ENCODE measurements at places on chromosomes 2 and 18.

DNA sequence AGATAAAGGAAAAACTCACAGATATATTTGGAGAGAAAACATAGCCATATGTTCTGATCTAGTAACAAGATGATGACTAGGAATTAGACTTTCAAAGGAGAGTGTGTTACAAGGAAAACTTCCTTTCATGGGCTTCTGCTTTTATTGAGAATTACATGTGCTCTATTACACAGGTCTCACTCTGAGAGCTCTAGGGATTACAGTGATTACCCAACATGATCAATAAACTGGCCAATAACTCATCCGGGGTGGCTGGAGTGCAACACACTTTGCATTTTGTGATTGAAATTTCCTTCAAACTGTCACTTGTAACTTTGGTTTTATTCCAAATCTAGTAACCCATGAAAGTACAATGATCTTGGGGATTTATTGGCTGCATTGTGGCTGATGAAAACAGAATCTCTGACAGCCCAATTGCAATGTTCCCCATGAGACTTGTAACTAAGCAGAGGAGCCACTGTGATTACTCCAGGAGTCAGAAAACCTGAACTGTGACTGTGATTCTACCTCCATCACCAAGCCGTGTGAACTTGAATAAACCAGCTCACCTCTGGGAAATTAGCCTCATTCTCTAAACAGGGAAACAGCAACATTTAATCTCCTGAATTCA, 40.2 kb upstream of the LRRC30 start:
- no peak for DNase-seq

- no peak for DNase-seq
These were observed 43.5 kb downstream of the CYP27C1 start for GRCh38 chr2:127176371-127177311.

- no peak for DNase-seq
These were observed 38.3 kb upstream of the RMDN2 start for GRCh38 chr2:37886745-37887144.

DNA sequence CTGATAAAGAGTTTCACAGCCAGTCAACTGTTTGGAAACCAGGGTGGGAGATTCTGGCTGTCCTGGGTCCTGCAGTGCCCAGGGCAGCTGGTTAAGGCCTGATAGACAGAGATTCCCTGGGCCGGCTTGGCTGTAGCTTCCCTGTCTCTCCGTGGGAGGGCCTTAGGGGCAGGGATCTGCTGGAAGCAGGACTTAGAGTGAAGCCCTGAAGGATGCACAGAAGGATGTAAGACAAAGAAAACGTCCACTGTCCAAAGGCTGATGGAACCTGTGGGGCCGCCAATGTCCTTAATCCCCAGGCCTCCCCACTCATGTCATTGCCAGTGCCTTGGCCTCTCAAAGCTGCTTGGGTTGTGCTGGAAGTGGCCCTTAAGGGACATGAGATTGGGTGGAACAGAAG, 33.0 kb downstream of the MROH2A start:
- no peak for DNase-seq

- no peak for DNase-seq
These were observed 116.8 kb upstream of the SPRED2 start for GRCh38 chr2:65549257-65549627.

DNA sequence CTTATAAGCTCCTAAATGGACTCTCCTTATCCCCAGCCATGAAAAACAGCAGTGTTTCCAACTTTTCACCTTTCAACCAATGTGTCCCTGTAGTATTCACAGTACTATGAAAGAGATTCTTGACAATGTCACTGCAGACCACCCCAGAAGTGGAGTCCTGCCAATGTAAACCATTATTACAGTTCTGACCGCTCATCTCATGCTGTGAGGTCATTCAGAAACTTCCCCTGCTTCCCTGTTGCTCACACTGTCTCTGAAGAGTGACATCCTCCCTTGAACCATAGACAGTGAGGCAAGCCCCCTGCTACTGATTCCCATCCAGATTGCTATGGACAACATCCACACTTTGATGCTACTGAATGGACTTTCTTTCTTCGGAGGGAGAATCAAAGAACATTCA, 1523.7 kb upstream of the ACVR2A start:
- no peak for DNase-seq

DNA sequence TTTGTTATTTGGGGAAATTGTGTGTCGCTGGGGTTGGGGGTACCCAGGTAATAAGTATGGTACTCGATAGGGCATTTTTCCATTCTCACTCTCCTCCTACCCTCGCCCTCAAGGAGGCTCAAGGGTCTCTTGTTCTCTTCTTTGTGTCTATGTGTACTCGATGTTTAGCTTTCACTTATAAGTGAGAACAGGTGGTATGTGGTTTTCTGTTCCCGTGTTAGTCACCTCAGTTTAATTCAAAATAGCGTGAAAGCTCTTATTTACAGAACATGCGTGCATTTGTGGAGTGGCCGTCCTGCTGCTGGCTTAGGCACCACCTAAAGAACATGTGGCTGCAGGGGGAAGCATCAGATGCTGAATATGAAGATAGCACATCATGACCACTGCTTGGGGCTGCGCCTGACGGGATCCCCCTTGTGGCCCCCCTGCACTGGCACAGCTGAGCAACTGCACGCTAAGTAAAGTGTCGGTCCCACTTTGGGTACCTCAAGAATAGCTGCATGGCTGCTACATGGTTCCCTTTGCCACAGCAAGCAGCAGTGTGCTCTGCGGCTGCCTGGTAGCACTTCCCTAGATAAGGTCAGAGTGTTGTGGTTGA, 569.0 kb downstream of the DCDC2C start:
- DNase-seq: no peak

DNA sequence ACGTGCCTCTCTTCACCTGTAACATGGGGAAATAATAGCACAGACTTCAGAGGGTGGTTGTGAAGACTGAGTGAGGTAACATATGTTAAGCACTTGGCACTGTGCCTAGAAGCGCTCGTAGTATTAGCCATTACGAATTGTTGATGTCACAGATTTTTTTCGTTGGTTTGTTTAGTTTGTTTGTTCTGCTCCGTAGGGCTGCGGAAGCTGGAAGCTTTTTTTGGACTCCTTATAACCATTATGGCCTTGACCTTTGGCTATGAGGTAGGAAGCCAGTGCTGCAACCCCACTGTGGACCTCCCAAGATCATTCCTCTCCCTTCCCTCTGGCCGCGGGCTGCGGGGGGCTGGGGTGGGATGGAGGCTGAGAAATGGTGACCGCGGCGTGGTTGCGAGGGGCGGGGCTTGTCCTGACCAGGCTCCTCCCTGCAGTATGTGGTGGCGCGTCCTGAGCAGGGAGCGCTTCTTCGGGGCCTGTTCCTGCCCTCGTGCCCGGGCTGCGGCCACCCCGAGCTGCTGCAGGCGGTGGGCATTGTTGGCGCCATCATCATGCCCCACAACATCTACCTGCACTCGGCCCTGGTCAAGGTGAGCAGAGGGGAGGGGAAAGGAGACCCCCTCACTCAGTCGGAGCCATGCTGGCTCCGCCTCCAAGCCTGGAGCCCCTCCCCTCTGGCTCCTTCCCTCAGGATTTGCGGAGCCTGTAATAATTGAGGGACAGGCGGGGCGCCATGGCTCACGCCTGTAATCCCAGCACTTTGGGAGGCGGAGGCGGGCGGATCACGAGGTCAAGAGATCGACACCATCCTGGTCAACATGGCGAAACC, 5.5 kb downstream of the SLC11A1 start:
- DNase-seq: no peak

DNA sequence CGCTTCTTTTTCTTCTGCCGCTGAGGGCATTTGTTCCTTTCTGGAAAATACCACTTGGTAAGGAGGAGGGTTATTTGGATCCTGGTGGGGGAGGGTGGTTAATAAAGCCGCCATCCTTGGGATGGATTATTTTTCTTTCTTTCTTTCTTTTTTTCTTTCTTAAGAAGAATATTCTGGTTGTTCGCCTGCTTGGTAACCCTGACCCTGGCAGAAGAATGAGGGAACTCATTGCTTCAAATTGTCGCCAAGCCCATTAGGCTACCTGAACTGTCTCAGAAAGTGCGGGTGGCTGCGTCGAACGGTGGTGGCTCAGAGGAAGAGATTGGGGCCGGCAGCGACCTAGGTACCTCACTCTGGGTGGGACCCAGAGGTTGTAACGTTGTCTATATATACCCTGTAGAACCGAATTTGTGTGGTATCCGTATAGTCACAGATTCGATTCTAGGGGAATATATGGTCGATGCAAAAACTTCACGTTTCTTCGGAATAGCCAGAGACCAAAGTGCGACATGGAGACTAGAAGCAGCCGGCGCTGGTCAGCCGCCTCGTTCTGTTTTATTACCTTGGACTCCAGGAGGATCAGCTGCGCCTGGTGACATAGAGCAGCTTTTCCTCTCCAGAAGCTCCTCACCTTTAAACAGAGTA, 1.3 kb upstream of the HOXD4 start:
- DNase-seq: no peak

GRCh38 chr2:226649871-226650660, 149.6 kb downstream of the IRS1 start:
- DNase-seq: no peak

DNA sequence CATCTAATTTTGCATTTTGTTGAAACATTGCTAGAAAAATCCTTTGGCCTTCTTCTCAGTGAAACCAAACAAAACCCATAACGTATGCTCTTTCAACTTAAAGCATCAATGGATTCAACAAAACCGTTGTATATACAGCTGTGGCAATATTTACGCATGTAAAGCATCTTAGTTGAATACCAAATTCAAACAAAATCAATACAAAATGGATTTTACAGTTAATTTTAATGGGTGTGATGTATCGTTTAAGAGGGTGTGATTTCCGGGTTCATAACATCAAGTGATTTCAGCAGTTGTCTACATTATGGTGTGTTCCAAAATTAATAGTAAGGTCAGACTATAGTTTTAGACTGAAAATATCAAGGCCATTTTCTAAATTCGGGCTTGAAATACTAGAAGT, 198.2 kb downstream of the TGIF1 start:
- no peak for DNase-seq

DNA sequence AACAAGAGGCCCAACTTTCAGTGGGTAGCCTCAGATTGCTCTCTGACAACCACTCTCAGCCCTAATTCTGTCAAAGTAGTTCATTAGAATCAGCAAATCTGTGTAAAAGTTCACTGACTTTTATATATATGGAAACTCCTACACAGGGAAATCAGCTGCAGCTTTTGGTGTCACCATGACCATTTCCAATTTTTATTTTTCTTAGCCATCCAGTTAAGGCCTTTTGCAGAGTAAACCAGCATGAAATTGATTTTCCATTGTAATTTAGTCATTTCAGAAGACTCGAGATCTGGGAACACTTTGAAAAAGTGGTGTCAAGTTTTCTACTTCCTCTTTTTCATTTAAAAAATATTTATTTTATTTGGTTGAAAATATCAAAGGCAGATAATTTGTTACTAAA, 263.2 kb downstream of the TMEM182 start:
- no peak for DNase-seq

DNA sequence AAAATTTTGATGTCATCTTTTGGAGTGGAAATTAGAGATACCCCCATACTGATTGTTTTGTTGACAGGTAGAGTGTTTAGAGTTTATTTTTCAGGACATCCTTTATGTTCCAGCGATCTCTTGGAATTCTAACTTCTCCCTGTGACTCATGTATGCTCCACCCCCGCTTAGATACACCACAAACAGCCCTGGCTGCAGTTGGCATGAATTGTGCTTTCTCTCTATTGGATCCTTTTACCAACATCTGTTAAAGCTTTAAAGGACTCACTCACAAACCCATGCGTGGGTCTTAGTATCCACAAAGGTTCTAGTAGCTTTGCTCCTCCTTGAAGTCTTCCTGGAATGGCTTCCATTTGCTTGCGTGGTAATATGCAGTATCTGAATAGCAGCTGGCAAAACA, 409.5 kb upstream of the POU3F3 start:
- no peak for DNase-seq

DNA sequence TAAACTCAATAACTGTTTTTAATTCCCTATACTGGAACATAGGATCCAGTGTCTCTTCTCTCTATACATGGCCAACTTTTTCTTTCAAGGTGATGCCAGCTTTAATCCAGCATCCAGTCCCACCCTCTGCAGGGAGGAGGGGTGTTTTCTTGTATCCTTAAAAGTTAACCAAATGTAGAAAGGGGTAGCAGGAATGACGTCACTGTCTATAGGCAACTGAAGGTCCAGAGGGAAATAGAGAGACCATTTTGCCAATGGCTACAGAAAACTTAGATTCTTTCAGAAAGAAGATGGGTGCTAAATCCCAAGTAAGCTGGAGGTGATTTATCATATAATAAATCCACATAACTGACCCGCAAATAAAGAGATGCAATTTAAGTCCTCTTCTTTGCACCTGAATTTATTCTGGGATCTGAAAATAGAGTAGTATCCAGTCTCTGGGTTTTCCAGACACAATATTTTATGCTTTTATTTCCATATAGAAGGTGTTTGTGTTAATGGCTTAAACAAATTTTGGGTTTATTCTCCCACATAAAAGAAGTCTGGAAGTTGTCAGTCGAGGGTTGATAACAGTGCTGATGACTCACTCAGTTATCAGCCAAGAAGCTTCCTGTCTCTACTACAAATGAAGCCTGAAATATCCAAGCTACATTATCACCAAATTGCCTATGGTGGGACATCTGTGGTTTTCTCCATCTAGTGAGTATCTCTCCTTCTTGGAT, 5.7 kb upstream of the DNER start:
- DNase-seq: no peak

DNA sequence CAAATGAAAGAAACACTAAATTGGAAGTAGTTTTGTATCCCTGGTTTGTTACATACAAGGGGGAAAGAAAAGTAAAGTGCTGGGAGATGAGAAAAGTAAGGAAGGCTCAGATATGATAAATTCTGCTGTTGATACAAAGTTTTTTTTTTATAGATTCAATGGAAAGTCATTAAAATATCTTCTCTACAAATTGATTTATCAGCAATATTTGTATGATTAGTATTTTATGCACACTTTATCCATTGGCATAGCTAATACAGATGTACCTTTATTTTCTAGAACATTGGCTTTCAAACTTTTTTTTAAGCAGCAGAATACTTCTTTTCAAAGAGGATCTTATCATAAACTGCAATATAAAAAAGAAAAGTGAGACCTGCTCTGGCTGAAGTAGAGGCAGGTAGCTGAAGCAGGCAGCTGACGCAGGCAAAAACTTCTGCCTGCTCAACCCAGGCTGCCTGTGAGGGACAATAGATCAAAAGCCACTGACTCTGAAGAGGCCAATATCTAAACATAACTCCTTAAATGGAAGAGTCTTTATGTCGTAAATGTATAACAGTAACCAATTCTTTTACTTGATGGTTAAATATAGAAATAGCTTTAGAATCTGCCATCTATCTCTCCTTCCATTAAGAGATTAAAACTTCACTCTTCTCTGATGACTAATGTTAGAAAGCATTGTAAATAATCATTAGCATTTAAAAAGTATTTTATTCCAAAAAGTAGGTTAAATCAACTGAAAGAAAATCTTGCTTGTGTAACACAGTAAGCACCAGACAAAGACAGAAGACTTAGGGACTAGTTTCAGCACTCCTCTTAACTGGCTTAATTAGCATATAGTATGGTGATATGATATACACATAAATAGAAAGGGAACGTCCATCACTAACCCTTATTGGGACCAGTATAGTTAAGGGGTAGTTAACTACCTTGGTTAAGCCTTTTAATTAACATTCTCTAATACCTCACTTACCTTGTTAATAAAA, 174.2 kb downstream of the SLC39A10 start:
- DNase-seq: no peak

All from 8988T (cell line).